ENCODE measurements at places on chromosomes 1 and 21.

DNA sequence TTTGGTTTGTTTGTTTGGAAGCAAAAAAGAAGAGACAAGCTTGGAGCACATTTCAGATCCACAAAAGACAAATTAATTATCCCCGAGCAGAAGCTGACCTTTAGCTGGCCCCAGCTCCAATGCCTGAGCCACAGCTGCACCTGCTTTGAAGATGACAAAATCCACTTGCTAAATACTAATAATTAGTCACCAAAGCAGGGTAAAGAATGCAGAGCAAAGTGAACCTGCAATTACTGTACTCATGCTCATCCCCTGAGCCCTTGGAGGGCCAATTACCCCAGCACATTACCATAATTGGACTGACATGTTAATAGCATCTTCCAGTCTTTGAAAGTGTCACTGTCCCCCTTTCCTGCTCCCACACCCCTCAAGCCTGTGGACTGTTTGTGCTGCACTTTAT lies 38.2 kb upstream of the KCND3 start:
- no peak for DNase-seq

- DNase-seq, result no peak
These were observed 2.6 kb upstream of the EEIG2 start for GRCh38 chr1:108557296-108557695.

GRCh38 chr1:242425232-242425631 lies 99.3 kb downstream of the PLD5 start:
- peak; percentile 34 for DNase-seq

GRCh38 chr1:100943533-100943932 lies 47.6 kb downstream of the SLC30A7 start:
- DNase-seq, result no peak

DNA sequence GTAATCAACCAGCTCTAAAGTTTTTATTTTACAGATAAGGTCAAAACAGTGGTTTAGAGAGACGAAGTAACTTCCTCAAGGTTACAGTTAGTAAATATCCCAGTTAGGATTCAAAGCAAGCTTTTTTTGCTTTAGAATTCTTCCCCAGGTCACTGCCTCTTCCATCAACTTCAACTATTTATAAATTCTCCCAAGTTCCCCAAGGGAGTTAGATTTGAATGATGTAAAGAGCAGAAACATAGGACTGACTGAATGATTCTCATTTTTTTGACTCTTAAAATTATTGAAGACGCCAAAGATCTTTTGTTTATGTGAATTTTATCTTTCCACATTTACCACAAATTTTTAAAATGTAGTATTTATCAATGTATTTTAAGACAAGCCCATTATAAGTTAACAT lies 4.1 kb downstream of the POGZ start:
- no peak for DNase-seq

GRCh38 chr1:160672789-160673695 lies 26.2 kb upstream of the SLAMF1 start:
- no peak for DNase-seq

Measured in NB4 (cell line).